Fibroblast of the aortic adventitia (primary cell): ENCODE measurements at places on chromosomes 7 and 10. TPM values are rescaled to one million over a fixed set of nuclear protein-coding genes. Genes with fewer than 3 reads are reported as not detected.
A peak's percentile ranks its signal among the peaks of the same experiment; 100 is the strongest.

The TAS2R41 gene
- 0.09 TPM in 1 of 2 replicates, not detected in the other for total RNA-seq

DNA sequence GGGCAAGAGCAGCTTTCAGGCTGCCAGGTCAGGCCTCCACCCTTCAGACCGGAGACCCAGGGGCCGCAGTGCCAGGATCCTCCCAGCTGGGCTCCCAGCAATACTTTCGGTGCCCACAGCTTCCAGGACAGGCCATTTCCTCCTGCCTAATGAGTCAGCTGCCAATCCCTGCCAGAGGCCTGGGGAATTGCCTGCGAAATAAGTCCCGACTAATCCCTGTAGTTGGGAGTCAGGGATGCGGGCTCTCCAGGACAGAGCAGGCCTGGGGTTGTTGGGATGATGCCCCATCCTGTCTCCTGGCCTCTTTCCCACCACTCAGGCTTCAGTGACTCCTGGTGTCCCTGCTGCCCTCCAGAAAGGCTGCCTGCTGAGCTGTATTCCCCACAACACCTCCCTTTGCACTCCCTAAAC is 143.5 kb upstream of the UNC5B start:
- DNase-seq, result peak; percentile 21

- DNase-seq, result no peak
These were observed 83.7 kb downstream of the MBL2 start for GRCh38 chr10:52688899-52689298.

The LRGUK gene
- 0.09 and 0.82 TPM in 2 replicates for total RNA-seq

DNA sequence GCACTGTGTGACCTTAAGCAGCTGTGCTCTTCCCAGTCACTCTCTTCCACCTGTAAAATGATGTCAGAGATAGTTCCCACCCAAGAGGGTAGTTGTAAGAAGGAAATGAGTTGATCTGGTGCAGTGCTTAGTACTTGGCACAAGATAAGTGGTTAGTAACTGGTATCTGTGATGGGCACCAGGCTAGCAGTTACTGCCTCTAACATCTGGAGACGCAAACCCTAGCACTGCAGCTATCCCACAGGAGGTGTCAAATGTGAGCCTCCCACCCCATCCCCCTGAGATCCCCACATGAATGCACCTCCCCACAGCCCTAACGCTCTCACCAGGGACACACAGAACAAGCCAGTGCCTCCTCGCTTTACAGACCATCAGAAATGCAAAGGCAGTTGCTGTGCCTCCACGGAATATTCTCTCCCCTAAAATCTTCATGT is 72.0 kb downstream of the KCNMA1 start:
- no peak for DNase-seq
